WERI-Rb-1 (cell line): ENCODE measurements at places on chromosomes 6 and 20.

- no peak for DNase-seq
These were observed 59.5 kb downstream of the FYN start for GRCh38 chr6:111813677-111814310.

GRCh38 chr6:111210194-111210728, 123.0 kb downstream of the SLC16A10 start:
- peak; percentile 9 for DNase-seq

DNA sequence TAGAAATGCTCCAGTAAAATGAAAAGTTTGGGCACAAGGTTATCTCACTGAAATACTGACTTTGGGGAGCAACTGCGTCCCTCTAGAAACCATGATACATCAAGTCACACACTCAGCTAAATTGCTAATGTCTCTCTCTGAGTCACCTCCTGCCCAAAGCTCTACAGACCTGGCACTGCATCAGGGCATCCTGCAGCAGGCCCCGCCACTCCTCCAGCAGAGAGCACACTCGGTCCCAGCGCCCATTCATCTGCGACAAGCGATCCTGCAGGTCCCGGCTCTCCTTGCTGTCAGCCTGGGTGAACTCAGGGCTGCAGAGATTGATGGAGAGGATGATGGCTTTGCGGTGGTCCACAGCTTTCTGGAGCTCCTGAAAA, 329.0 kb downstream of the ESR1 start:
- DNase-seq = no peak

GRCh38 chr20:3158968-3159431, 665 bp downstream of the FASTKD5 start:
- DNase-seq = no peak

- DNase-seq = no peak
These were observed 46.3 kb downstream of the MCM8 start for GRCh38 chr20:5996765-5997164.

GRCh38 chr6:153698001-153698400, 341.0 kb upstream of the OPRM1 start:
- DNase-seq = no peak

GRCh38 chr6:151475653-151476523, 17.9 kb upstream of the CCDC170 start:
- peak; percentile 72 for DNase-seq

DNA sequence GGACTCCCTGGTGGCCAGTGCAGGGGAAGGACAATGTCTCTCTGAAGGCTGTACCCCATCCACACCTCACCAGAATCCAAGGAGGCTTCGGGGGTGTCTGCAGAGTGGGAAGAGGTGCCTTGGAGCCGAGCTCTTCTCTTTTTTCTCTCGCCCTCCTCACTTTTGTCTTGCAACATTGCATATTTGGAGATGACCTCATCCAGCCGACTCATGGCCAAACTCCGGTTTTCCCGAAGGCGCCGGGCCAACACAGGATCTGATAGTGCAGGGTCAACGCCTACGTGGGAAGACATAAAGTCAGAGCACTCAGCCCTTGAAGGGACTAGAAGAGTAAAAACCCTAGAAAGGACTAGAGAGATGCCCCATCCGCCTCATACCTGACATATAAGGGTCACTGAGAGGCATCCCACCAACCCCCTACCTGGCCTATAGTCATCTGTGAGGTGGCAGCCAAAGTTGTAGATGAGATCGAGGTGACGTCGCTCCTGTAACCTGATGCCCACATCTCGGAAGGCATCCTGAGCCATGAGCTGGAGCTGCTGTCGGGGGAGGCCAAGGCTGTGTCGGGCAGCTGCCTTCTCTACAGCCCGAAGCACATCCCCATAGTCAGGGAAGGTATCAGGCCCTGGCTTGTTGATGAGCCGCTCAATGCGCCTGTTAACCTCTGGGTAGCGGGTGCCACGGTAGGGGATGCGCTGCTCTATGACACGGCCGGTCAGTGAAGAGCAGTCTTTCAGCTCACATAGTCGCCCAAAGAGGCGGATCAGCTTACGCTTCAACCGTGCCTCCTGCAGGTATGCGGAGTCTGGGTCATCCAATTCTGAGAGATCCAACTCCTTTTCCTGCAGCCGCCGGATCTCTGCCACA, 3.0 kb upstream of the ZBTB22 start:
- DNase-seq = no peak

- DNase-seq = no peak
These were observed 399.6 kb downstream of the PTPRT start for GRCh38 chr20:42790111-42790510.
